ENCODE measurements at places on chromosomes 3 and 15. TPM values are rescaled to one million over a fixed set of nuclear protein-coding genes. Genes with fewer than 3 reads are reported as not detected.
A peak's percentile ranks its signal among the peaks of the same experiment; 100 is the strongest.

- DNase-seq: peak; percentile 66
Observed at GRCh38 chr3:74643636-74644035, 29.2 kb upstream of the CNTN3 start.

DNA sequence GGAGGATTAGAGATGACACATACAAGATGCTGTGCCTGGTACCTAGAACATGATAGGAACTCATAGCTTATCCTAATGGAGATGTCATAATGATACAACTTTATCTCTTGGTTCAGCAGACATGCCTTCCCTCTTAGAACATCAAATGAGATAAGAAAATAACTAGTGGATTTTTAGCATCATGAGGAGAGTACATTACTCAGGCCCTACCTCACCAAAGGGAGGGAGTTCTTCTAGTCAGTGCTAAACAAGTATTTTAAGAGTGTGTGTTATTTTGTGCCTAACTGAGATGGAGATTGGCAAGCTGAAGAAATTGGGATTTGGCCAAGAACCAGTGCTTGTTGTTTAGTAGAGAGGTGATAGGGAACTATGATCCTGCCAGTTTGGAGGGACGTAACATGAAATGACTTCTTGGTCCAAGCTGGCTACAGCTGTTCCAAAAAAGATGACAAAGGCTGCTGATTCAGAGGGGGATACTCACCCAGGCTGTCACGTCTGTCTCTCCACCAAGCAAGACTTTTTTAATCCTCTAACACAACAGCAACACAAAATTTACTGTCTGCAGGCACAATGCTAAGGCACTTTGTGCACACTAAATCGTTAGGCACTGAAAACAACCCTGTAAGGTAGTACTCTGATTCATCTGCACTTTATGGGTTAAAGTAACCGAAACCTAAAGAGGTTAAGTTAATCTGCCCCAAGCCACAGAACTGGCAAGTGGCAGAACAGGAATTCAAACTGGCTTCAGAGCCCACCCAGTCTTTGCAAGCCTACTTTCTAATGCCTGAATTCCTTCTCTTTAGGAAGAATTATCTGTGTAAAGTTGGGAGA, 126.5 kb downstream of the CMSS1 start:
- DNase-seq: no peak

- no peak for DNase-seq
Observed at GRCh38 chr15:95365511-95366107, 964.9 kb upstream of the NR2F2 start.

GRCh38 chr3:24519368-24520100, 24.9 kb upstream of the THRB start:
- DNase-seq: no peak

GRCh38 chr15:53829471-53829870, 70.0 kb upstream of the WDR72 start:
- no peak for DNase-seq

GRCh38 chr3:129973853-129974563, 512 bp upstream of the TRH start:
- no peak for DNase-seq

- DNase-seq: no peak
Observed at GRCh38 chr3:24387000-24387399, 107.7 kb downstream of the THRB start.

DNA sequence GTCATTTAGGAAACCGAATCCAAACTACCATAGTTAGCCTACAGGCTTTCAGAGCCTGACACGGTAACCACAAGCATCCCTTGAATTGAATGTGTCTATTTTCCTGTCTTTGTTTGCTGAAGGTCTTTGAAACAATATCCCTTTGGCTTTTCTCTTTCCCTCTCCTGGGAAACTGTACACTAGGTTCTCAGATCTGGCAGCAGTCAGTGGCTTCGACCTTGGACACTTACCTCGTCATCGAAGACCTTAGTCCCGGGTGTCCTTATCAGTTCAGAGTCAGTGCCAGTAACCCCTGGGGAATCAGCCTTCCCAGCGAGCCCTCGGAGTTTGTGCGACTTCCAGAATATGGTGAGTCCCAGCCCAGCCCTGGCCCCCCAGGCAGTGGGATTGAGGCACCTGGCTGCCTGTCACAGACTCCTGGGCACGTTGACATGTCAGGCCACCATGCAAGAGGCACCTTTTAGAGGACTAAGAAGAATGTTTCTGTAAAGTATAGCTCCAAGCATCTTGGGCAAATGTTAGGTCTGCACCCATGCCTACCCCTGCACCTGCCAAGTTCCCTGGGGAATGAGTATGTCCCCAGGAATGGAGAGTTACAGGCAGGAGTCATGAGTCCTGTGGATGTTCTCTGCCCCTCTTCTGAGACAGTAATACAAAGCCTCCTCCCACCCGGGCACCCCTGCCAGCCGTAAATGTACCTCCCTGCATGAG, 30.4 kb upstream of the UMPS start:
- DNase-seq: no peak

DNA sequence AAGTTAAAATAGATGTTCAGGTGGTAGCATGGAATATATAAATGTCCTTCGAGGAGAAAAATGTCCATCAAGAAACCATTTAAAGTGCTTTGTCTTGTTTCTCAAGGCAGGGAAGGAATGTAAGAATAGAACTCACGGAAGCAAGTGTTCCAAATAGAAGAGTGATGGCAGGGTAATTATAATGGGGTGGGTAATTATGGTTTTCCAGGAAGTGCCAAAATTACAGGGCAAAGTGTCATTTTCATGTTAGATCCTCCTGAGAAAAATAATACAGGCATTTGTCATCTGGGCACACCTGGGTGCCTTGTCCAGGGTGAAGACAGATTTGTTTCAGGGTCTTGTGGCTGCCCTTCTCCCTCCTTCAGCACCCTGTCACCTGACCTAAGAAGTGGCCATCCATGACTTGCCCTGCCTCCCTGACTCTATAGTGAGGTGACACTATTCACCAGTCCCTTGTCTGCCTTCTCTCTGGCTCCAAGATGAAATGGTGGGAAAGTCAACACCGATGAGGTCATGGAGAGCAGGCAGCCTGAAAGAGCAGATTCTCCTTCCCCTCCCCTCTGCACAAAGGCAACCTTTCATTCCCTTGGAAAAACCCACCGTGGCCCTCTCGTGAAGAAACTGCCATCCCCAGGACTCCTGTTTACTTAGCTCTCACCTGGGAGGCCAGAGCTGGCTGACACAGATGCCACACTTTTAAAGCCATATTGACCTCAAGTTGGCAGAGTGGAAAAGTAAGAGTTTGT, 45.1 kb upstream of the AMOTL2 start:
- DNase-seq: no peak

- DNase-seq: no peak
Observed at GRCh38 chr3:128187495-128187894, 34.2 kb downstream of the EEFSEC start.

DNA sequence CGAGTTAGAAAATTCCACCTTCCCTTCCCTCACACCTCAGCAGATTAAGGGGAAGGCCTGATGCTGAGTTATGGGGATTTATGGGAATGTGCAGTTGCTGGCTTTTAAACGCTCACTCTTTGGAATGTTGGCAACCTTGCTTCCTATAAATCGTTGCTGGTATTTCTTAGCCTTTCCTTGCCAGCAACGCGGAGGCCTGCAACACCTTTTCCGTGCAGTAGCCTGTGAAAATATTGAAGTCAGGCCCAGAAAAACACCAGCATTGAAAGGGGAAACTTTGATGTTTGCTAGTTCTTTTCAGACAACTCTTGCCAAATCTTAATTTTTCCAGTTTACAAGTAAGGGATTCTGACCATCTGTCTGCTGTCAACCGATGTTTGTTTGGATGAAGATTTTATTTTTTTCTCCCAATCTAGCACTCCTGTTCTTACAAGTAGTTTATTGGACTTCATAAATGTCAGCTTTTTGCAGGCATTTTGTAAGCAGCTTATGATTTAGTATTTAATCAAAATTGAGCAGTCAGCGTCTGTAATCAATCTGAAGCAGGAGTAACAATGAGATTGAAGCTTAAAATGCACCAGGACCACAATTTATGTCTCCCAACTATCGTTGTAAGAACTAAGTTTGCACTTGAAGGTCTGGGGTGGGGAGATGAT, 251.0 kb downstream of the RPLP1 start:
- DNase-seq: no peak

- no peak for DNase-seq
Observed at GRCh38 chr3:168531116-168531515, 435.4 kb upstream of the GOLIM4 start.

- no peak for DNase-seq
Observed at GRCh38 chr3:65343736-65344135, 655.9 kb upstream of the ADAMTS9 start.

GRCh38 chr3:107062787-107063186, 314.5 kb upstream of the CCDC54 start:
- no peak for DNase-seq

GRCh38 chr3:110821586-110821985, 250.0 kb upstream of the NECTIN3 start:
- no peak for DNase-seq

DNA sequence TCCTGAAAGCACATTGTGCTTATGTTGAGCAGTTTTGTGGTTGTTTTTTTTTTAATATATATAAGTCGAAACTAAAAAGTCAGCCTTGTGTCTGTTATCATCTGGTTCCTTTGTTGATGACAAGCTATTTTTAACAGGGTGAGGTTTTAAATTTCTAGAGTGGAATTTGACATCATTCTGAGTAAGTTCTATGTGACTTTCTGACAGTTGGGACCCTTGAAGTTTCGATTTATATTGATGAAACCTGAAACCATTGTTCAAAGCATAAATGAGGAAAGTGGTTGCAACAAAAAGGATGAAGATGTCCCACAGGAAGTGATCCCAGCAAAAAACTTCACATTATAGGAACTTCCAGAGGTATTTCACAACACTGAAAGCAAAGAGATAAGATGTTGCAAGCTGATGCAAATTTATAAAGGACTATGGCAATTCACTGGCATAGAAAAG, 94.0 kb downstream of the CYP19A1 start:
- DNase-seq: no peak

GRCh38 chr3:58574682-58575081, 2.5 kb downstream of the FAM107A start:
- no peak for DNase-seq

DNA sequence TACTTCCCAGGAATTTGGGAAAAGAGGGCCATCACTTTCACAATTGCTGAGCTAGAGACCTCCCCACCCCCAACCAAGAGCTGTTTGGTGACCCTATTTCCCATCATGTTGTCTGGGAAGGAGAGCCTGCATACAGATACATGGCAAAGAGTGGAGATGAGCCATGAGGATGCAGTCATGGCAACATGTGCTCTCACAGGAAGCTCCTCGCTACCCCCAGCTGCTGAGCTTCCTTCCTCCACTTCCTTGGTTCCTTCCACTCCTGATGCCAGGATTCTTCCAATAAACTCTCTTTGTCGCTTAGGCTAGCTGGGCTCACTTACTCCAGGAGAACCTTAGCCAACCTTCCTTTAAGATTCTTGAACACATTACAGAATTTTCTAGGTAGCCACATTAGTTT, 48.3 kb upstream of the MUC13 start:
- no peak for DNase-seq

DNA sequence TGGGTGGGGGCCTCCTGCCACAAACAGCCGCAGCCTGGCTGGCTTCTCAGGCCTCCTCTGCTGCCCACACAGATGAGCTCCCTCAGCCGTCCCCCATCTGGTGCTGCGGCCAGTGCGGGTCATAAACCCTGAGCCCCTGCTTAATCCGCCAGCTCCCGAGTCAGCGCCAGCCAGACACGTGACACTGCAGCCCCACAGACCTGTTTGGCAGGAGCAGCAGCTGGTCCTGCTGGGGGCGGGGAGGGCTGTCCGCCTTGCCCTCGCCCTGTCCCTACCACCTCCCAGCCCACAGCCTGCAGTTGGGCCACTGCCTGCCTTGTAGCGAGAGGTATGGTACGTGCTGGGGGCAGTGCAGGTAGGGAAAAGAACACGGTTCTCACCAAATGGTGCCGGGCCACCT, 86.2 kb downstream of the IQSEC1 start:
- peak; percentile 47 for DNase-seq

DNA sequence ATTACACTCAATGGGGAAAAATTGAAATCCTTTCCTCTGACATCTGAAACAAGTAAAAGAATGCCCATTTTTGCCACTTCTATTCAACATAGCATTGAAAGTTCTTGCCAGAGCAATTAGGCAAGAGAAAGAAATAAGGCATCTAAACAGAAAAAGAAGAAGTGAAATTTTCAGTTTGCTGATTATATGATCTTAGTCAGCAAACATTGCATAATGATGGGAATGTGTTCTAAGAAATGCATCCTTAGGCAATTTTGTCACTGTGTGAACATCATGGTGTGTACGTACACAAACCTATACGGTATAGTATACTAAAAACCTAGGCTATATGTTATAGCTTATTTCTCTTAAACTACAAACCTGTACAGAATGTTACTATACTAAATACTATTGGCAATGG, 278.0 kb downstream of the CGGBP1 start:
- DNase-seq: no peak

- no peak for DNase-seq
Observed at GRCh38 chr15:37080261-37080921, 20.0 kb downstream of the MEIS2 start.

GRCh38 chr3:17733215-17733614, 9.2 kb downstream of the TBC1D5 start:
- no peak for DNase-seq

DNA sequence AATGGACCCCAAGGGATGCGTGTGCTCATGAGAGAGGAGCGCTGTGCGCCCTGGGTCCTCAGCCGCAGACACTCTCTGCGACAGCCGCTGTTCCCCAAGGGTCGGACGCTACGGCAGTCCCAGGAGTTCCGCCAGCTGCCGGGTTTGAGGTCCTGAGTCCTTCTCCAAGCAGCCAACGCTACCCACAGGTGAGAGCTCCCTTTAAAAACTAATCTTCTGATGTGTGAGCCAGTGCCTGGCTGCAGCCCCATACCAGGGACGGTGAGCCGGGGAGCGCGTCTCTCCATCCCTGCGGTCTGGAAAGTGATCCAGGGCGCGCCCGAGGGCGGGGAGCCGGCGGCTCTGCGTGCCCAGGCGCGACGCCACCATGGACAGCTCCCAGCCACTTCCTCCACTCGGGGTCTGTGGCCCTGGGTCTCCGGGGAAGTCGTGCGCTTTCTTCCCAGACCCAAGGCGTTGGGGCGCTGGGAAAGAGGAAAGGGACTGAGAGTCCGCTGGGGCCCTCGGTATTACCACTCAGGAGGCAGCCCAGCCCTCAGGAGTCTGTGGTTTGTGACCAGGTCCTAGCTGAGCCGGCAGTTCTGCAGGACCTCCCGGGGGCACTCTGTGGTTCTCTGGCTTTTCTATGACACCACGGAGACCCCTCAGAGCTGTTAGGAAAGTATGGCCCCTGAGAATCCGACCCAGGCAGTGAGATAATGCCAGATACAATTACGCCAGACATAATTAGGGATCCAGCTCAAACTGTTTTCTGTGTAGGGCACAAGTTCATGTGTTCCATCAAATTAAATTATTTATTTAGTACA, 1.4 kb downstream of the CEMIP start:
- DNase-seq: peak; percentile 53

- DNase-seq: no peak
Observed at GRCh38 chr3:194841515-194841841, 155.8 kb downstream of the FAM43A start.

The GRAMD2A gene
- not detected for total RNA-seq

The GNAT1 gene
- total RNA-seq: not detected

The EDEM1 gene
- total RNA-seq: 7.9 TPM

The RAB6B gene
- total RNA-seq: 59.1 TPM

The CLEC3B gene
- 80.8 TPM for total RNA-seq

The SNX22 gene
- total RNA-seq: 2.0 TPM

The CTXN2 gene
- total RNA-seq: not detected

The CCR9 gene
- total RNA-seq: not detected

The CPLX3 gene
- 1.2 TPM for total RNA-seq

The FMN1 gene
- 4.5 TPM for total RNA-seq
